Stimulated activated CD4-positive, alpha-beta T cell treated with anti-CD3 and anti-CD28 coated beads, Interleukin-1b, Interleukin-23, amount 100 ng/mL, for 1 hour (primary cell): ENCODE measurements at places on chromosomes 5 and 9.
A peak's percentile ranks its signal among the peaks of the same experiment; 100 is the strongest.

GRCh38 chr5:143752165-143752850 lies 59.7 kb upstream of the HMHB1 start:
- DNase-seq, result no peak

DNA sequence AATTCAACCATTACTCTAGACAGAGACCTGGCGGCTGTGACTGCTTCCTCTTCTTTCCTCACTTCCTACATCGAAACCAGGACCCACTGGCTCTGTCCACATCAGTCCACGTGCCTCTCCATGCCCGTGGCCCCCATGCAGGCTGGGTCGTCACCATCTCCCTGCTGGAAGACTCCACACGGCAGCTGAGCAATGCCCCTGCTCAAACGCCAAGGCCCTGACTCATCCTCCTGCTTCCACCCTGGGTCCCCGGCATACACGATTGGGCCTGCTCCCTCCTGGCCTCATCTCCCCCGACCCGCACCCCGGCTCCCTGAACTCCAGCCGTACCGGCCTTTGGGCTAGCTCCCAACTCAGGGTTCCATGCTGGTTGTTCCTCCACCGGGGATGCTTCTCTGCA lies 67.2 kb upstream of the IER5L start:
- DNase-seq, result no peak

DNA sequence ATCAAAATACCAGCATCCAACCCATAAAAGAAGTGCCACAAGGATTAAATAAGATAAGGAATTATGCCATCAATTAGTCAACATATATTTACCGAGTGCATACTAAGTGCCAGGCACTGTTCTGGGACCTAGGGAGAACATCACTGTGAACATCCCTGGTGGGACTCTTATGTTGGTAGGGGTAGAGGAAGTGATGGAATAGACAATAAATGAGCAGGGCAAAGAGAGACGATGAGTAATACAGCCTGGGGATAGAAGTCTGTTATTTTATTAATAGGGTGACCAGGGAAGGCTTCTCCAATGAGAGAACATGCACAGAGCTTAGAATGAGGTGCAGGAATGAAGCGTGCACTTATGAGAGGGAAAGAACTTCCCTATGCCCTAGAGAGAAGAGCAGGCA lies 47.4 kb upstream of the VLDLR start:
- DNase-seq, result no peak

GRCh38 chr5:3602785-3603502 lies 7.3 kb downstream of the IRX1 start:
- no peak for DNase-seq

DNA sequence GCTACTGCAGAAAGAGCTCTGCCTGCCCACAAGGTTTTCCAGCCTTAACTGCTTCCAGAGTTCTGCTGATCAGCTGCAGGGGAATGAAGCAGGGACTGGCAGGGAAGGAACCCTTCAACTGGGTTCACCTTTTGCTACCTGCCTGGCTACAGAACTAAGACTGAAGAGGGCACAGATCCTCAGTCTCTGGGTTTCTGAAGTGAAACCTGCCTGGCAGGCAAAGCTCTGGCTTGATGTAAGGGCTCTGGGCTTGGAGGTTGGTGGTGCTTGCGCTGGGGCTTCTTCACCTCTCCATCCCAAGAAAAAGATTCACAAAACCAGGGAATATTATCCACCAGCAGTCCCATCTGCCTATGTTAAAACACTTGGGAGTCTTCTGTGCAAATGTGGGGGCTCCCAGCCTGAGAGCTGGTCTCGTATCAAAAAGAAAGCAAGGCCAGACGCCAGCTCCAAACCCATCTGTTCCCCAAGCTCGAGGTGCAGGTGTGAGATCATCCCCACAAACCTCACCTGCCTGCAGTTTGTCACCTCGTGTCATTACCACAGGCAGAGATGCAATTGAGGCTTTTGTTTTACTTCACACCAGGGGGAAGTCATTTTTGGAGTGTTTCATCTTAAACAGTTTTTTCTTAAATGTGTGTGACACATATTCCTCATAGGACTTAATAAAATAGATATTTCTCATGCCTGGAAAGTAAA lies 58.3 kb downstream of the BNC2 start:
- no peak for DNase-seq

- DNase-seq, result no peak
Observed at GRCh38 chr5:71757590-71758543, 38.8 kb downstream of the CARTPT start.

GRCh38 chr5:176536132-176536901 lies 885 bp downstream of the RNF44 start:
- peak; percentile 46 for DNase-seq

DNA sequence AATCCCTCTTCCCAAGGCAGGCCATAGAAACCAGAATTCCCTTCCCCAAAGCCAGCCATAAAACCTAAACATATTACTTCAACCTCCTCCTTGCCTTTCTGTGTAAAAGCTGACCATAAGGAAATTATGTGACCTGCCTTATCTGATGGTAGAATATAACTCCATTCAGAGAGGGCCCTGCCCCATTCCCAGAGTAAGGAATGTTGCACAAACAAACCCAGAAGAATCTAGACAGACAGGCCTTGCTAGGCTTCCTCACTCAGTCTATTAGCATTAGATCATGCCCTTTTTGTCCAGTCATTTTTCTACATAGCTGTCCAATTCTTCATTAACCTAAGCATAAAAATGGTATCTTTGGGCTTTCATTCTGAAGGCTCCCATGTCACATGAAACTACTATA lies 17.8 kb upstream of the IFNB1 start:
- no peak for DNase-seq

- no peak for DNase-seq
Observed at GRCh38 chr9:130820135-130820738, 14.8 kb upstream of the ABL1 start.
